Mesothelial cell of epicardium (in vitro differentiated cells): ENCODE measurements at places on chromosomes 7 and 10. TPM values are rescaled to one million over a fixed set of nuclear protein-coding genes. Genes with fewer than 3 reads are reported as not detected.

- no peak for DNase-seq
These were observed 34.0 kb upstream of the SLC35B4 start for GRCh38 chr7:134350709-134351108.

DNA sequence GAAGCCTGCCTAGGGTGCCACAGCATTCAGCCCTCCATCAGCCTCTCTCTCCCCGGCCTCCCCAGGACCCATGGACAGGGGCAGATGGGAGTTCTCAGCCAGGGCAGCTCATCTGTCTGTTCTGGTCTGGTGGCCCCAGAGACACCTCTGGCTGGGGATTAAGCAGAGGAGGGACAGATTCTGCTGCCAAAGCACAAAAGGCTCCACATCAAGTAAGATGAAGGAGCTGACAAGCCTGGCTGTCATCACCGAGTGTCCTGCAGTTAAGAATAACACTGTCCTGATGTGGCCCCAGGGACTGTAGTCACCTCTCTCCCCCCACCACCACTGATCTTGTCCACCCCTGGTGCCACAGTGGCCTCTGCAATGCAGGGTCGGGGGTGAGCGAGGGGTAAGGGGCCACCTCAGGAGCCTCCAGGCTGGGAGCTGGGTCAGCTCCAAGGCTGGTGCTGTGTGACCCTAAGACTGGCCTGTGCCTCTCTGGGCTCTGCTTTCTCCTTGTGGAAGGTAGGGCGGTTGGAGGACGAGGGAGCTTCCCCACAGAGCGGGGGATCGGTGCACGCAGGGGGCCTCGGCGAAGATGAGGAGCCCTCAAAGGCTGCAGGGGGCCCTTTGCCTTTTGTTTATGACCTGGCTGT lies 18.7 kb downstream of the C10orf105 start:
- DNase-seq: no peak

DNA sequence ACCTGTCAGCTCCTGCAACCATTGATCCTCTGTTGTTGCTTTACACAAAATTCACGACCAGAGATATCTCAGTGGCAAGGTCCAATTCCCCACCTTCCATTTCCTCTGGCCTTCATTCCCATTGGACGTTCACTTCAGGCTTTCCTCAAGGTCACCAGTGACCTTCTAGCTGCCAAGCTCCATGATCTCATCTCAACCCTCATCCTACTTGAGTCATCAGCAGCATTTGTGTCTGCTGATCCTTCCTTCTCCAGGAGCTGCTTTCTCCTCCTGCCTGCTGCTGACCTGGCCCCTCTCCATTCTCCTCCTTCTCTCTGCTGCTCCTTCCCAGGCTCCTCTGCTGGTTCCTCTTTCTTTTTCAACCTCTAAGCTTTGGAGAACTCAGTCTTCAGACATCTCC lies 66.2 kb upstream of the C10orf90 start:
- no peak for DNase-seq

GRCh38 chr7:24979863-24980533 lies at the start of gene OSBPL3:
OSBPL3 (minus strand) TSS chr7:24980178; CDS start chr7:24892472, 87,706 bp downstream.
- peak; percentile 91 for DNase-seq

Gene MKX
- total RNA-seq: not detected in 3 replicates

Gene SKIDA1
- total RNA-seq: 9.7 to 10.4 TPM (median 9.7 TPM) in 3 replicates

Gene EGFR
- 16.3 to 19.4 TPM (median 18.6 TPM) in 3 replicates for total RNA-seq

Gene UCMA
- total RNA-seq: not detected in 3 replicates

GRCh38 chr10:30029872-30030256 lies 29.5 kb downstream of the JCAD start:
- DNase-seq: no peak

DNA sequence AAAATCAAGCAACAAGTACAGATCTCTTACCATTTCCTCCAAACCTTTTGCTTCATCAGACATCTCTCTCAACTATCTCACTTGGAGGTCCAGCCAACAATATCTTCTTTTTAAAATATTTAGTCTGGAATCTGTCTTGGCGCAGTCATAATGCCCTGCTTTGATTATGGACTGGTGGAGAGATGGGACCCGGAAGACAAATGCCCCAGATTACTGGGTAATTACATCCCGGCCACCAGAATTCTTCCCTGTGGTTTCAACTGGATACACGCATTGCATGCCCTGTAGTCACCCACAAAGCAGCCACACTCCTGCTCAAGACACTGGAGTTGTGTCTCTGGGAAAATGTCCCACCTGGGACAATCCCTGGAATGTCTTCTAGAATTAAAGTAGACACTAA lies 65.5 kb downstream of the BPGM start:
- DNase-seq: no peak

DNA sequence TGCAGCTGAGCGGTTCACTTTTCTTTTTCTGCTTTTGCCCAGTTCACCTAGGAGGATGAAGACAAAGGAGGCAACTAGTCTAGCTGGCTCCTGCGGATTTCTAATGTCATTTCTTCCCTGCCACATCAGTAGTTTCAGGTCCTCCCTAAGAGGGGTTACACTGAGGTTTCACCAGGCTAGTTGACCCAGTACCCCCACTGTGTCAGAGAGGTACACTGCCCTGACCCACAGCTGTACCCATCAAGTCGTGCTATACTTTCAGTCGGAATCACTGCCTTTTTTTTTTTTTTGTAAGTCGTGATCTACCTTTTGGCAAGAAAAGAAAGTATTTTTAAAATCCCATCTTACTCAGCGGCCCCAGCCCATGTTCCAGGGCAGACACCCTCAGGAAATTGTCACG lies 243.5 kb downstream of the CELF2 start:
- no peak for DNase-seq

DNA sequence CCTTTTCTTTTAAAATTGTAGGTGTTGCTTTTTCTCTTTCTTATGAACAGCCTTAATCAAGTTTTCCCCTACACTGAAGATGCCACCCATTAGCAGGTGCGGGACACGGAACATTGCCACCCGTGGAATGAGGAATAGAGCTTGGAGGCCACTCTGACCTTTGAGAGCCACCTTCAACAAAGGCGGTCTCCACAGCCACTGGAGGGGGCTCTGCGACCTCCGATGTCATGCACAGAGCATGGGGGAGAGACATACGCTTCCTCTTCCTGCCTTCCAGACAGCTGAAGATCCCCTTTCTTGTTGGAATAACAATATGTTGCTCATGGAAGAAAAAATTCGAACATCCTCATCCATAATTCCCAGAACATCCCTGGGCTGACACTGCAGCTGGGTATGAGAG lies 39.1 kb downstream of the ADARB2 start:
- no peak for DNase-seq

GRCh38 chr7:80100254-80100653 lies 34.4 kb upstream of the GNAI1 start:
- no peak for DNase-seq

Gene GPR85
- total RNA-seq: 1.8 to 2.2 TPM (median 2.1 TPM) in 3 replicates
